Naive B cell (primary cell): ENCODE measurements at places on chromosomes 1 and 21.
A peak's percentile ranks its signal among the peaks of the same experiment; 100 is the strongest.

DNA sequence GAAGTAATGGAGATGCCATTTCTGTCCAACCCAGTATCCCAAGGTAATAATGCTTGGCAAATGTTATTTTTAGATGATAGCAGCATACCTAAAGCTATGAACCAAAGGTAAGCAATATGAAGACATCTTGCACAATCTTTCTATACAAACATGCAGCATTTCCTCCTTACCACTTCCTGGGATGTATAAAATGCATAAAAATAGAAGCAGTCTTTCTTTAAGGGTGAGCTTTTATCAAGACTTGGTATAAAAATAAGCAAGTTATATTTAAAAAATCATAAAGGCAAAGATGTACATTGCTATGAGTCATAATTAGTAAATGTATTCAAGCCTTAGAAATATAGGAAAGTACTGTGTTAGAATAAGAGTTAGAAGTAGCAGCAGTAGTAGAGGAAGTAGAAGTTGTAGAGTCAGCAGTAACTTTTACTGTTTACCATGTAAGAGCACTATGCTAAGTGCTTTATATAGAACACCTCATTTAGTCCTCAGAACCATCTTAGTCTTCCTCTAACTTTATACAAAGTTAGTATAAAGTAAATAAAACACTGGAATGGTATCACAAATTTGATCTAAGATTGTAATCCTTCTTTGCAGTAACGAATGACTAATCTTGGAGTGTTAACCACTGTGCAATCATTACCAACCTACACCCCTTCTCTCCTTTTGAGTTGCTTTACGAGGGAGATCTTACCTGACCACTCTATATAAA lies 371.3 kb downstream of the VAV3 start:
- no peak for DNase-seq

DNA sequence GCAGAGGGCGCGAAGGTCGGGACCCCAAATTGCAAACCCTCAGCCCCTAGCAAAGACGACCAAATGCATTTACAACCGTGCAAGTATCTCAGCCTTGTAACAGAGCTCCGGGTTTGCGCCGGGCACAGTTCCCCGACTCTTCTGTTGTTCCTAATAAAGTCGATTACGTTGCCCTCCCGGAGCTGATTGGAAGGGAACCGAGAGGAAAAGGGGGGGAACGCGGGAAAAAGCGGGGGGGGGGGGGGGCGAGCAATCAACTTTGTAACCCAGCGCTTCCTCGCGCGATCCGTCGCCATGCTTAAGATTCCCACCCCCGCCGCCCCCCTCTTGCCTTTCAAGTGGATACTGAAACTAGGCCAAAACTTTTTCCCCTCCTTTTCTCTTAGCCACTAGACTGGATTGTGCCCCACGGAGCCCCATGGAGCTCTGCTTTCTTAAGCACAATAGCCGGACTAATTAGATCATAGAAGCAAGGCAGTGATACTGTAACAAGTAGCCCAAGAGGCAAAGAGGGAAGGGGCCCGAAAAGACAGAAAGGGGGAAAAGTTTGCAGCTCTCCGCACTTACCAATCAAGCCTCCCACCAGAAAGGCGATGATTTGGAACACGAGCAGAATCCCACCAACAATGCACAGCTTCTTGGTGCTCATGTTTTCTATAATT lies 565 bp downstream of the WLS start:
- no peak for DNase-seq

- DNase-seq, result peak; percentile 42
Measured at GRCh38 chr1:66371233-66372005, 162.5 kb upstream of the SGIP1 start.

DNA sequence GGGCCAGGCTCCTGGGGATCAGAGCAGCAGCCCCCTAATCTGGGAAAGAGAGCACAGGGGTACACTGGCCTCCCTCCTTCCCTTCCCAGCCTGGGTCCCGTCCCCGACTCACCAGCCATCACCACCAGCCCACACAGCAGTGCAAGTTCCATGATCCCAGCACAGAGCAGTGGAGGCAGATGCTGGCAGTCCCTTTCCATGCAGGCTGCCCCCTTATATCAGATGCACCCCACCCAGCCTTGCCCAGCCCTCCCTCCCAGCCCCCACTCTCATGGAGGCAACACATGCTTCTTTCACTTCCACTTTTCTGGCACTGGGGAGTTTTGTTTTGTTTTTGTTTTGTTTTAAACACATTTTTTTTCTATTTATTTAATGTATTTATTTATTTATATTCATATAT lies at the start of gene PLA2G2D:
PLA2G2D (minus strand) TSS at position 190 of the 400 bp plus-strand sequence; CDS start at position 152, 38 bp downstream.
- peak; percentile 27 for DNase-seq

- no peak for DNase-seq
Measured at GRCh38 chr1:226672339-226672762, 66.7 kb downstream of the ITPKB start.

GRCh38 chr1:1137256-1138045 lies 21.6 kb upstream of the C1orf159 start:
- peak; percentile 95 for DNase-seq

GRCh38 chr21:26982767-26983166 lies 15.9 kb upstream of the ADAMTS5 start:
- DNase-seq, result no peak

DNA sequence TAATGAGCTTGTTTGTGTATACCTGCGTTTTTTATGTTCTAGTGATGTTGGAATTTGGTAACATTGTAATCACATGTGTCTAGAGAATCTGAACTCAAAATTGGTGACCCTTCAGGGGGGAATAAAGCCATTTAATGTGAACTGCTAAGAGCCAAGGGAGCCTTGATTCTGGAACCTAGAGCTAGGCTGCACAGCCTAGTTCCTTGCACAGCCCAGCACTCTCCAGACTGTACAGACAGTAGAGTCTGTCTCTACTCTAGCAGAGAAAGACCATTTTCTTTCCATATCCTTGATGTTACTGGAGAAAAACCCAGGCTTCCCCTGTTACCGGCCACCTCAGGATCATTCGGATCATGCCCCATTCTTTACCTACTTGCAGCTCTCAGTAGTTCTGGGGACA lies 8.6 kb downstream of the ARV1 start:
- DNase-seq, result no peak

GRCh38 chr1:55725378-55725777 lies 510.2 kb upstream of the USP24 start:
- DNase-seq, result no peak

DNA sequence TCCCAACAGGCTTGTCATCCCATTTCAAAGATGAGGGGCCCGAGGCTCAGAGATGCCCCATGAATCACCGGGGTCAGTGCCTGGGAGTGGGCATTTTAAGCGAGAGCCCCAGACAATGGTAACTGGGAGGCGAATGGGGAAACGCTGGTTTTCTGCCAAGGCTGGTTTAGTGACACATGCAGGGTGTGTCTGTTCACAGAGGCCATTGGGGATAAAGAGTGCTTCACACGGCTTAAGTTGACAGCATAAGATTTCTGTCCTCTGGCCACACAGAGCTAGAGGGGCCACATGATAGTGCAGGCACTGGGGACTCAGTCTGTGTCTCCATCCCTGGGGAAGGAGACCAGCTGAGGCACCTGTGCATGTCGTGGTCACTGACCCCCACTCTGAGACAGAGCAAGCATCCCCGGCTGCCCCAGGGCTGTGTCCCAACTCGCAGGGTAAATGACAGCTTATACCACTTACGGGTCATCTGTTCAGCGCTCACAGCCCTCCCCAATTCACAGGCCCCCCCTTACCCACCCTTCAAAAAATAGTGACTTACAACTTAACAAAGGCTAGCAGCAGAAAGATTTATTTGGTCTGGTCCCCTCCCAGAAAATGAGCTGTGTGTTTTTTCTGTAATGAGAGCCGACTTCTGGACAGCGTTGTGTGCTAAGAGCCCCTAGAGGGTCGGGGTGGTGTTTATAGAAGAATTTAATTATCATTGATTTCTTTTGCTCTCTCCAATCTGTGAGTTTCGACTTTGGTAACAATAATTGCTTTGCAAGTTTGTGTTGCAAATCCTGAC lies 34.9 kb upstream of the ARHGEF16 start:
- no peak for DNase-seq

DNA sequence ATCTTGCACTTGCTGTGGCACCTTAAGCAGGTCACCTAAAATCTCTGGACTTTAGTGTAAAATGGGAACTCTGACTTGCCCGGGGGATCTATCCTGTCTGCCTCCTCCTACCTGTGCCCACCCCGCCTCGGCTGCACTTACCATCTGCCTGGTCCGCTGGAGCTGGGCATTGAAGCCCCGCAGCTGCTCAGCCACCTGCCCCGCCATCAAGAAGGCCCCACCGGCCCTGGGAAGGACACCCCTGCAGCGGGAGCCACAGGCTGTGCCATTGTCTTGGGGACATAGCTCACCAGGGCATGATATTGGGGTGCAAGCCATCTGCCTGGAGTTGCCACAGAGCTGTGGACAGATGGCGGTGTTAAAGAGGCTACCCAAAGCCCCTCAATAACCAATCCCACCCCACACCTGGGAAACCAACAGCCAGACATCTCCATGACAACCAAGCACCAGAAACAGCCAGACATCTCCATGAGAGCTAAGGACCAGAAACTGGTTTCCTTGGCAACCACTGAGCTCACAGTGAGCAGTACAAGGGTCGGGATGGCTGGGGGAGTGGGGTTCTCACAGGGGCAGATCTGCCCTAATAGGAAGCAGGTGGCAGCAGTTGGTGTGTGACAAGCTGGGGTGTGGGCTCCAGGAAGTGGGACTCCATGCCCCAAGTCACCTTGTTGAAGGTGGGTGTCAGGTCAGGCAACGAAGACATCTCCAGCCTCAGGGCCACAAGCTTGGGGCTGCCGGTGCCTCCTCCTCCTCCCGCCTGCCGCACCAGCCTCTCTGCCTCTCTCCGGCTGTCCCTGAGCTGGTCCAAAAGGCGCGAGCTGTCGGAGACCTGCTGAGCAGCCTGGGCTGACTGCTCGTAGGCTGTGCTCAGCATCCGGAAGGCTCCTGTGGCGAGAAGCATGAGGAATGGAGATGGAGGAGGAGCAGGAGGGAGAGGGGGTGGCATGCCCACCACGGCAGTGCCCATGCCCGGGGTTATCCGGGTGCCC lies 29.1 kb downstream of the LAMB3 start:
- DNase-seq, result no peak

GRCh38 chr1:228062085-228062791 lies 20.3 kb upstream of the ARF1 start:
- no peak for DNase-seq

- no peak for DNase-seq
Measured at GRCh38 chr1:235532360-235532759, 28.1 kb upstream of the B3GALNT2 start.

DNA sequence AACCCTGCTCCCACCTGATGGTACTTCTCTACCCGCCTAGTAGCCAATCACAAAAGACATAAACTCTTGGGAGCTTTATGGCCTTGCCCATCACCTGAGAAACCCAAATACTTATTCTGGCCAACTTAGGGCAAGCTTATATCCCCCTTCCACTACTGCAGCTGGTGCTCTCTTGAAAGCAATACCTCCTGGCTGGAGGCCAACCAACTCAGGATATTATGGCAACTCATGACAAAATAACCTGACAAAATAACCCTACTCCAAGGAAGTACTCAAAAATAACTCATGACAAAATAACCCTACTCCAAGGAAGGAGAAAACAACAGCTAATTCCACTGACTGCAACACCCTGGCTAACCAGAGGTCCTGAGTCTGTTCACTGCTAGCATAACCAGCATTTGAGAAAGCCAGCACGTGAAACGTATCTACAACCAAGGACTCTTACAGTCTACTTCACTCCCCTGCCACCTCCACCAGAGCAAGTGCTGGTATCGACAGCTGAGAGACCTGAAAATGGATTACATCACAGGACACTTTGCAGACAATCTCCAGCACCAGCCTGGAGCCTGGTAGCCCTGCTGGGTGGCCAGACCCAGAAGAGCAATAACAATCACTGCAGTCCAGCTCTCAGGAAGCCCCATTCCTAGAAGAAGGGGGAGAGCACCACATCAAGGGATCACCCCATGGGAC lies 179.9 kb downstream of the COL24A1 start:
- DNase-seq, result no peak

- DNase-seq, result no peak
Measured at GRCh38 chr1:32521165-32521564, 18.1 kb upstream of the ZBTB8A start.

DNA sequence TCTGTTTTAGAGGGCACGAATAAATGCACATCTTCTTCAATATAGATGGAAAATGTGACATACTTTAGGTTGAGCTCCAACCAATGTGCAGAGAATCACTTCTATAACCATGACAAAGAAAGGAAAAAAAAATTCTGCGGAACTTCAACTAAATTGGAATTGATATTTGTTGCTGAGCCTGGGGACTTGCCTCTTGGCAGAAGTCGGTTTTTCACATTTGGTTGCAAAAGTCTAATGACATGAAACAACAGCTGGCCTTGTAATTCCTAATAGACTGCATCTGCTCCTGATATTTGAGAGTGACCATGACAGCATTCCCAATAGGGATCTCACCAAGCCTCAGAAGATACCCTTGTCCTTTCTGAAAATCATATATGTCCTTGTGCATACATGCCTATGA lies 112.8 kb downstream of the PRRX1 start:
- DNase-seq, result no peak

- DNase-seq, result no peak
Measured at GRCh38 chr1:177035586-177035985, 128.9 kb downstream of the ASTN1 start.

- DNase-seq, result no peak
Measured at GRCh38 chr1:177909416-177909815, 60.4 kb downstream of the SEC16B start.

- DNase-seq, result no peak
Measured at GRCh38 chr1:225462429-225462713, 34.5 kb upstream of the LBR start.

DNA sequence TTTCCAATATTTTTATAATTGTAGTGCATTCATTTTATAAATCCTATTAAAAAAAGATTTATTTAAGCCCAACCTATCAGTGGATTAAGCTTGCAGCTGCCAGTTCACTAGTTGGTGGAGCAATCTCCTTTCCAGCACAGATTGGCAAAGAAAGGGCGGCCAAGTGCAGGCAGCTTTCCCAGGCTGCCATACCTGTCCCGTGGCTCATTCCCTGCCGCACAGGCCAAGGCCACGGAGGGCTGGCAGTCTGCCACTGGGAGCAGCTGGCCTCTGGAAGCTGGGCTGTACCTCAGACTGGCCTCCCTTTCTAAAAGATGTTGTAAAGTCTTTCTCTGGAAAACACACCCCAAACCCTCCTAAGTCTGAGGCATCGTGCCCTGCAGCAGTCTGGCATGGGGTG lies 74.2 kb downstream of the SIM2 start:
- DNase-seq, result no peak

GRCh38 chr1:32817815-32818786 lies 648 bp downstream of the S100PBP start:
- DNase-seq, result no peak

GRCh38 chr1:1081311-1082238 lies 7.5 kb upstream of the RNF223 start:
- no peak for DNase-seq

DNA sequence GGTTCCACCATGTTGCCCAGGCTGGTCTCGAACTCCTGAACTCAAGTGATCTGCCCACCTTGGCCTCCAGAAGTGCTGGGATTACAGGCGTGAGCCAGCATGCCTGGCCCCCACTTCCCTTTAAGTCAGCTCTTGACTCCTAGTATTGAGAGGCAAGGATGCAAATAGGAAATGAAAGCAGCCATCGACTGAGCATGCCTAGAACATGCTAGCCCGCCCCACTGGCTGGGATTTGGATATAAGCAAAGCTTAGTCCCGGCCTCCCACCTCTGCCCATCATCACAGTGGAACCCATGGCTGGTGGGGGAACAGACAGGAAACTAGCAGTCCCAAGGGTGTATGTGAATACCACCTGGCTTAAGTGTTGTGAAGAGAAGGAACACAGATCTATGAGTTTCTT lies 10.5 kb downstream of the C1orf167 start:
- no peak for DNase-seq

GRCh38 chr1:48851638-48852037 lies 74.9 kb upstream of the BEND5 start:
- no peak for DNase-seq
